Activated CD4-positive, alpha-beta T cell treated with anti-CD3 and anti-CD28 coated beads, Interleukin-2, amount 10 ng/mL, durations not matched to agents 24 days and 14 days (primary cell): ENCODE measurements at places on chromosomes 2 and 18. TPM values are rescaled to one million over a fixed set of nuclear protein-coding genes. Genes with fewer than 3 reads are reported as not detected.

The PUS10 gene
- total RNA-seq, result 7.8 and 8.4 TPM in 2 replicates

The CD28 gene
- 130 and 132 TPM in 2 replicates for total RNA-seq

The INO80B gene
- 51.8 and 54.5 TPM in 2 replicates for total RNA-seq

The RANBP2 gene
- total RNA-seq, result 74.9 and 77.0 TPM in 2 replicates

The KCMF1 gene
- total RNA-seq, result 98.1 and 101 TPM in 2 replicates

The ZSWIM2 gene
- not detected in 2 replicates for total RNA-seq

The OSGEPL1 gene
- 11.1 and 12.2 TPM in 2 replicates for total RNA-seq

The CFAP65 gene
- not detected in 2 replicates for total RNA-seq

The B4GALT6 gene
- total RNA-seq, result 2.4 and 2.8 TPM in 2 replicates

The CROCC2 gene
- total RNA-seq, result not detected in 2 replicates

The CMPK2 gene
- 6.4 and 6.9 TPM in 2 replicates for total RNA-seq

The CRACDL gene
- total RNA-seq, result 0.07 and 0.12 TPM in 2 replicates

GRCh38 chr2:62740221-62740620, 34.7 kb downstream of the EHBP1 start:
- DNase-seq, result no peak

DNA sequence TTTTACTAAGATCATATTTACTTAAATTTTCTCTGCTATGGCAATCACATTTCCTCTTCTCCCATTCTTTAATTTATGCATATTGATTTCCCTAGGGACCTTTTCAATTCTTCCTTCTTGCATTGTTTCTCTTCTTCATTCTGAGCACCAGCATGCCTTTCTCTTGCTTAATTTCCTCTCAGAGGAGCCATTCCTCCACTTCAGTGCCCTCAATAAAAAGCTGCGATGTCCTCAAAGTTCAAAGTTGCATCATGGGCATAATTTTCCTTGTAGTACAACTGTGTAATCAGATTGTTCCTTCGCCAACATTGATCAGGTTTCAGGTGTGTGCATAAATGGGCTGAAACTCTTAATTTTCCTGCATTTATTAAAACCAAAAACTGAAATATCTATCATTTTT, 21.8 kb upstream of the CD226 start:
- no peak for DNase-seq

DNA sequence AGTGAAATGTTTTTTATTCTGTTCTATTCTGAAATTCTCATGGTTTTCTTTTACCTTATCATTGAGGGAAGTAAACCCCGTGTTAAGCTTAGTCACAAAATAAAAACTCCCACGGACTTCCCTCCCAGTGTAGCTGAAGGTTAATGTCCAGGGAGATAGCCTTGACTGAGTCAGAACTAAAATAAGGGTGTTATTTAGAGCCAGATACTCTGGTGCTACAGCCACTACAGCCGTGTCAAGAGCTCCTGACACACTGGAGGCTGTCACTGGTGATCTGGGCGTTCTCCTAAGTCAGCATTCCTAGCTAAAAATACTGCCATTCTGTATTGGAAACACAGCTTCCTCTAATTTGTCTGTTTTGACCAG, 82.0 kb upstream of the RANBP2 start:
- no peak for DNase-seq

DNA sequence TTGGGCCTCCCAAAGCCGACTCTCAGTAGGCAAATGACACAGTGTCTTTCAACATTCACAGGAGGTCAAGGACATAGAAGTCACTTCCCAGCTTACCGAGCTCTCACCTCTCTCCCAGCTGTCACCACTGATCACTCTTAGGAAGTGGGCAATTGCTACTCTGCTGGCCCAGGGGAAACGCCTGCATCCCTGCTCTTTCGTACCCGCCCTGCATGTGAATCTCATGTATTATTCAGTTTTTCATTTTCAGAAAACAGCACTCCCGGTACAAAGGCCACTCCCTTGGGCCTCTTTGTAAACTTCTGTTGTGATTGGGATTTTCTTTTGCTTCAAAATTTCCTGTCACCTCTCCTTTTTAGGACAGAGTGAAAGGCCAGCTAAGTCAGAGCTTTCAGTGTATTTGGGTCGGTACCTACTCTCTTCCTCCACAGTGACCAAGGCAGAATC, 15.4 kb downstream of the MRPL44 start:
- DNase-seq, result no peak

DNA sequence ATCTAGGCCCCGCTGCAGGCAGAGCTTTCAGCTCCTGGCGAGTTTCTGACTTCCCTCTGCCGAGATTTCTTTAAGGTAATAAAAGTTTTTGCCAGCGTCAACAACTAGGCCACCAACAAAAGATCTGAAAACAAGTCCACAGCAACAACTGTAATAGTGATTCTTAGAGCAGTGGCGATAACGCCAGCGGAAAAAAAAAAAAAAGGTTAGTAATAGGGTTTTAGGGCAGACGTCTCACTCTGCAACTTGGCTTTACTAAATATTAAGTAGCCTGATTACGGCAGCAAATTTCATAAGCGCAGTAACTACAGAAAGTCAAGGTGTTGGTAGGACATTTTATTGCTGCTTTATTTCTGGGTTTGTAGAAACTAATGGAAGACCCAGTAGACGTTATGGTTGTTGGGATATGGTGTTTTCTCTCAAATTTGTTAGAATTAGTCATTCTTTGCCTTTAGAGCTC, 481 bp downstream of the SLC30A6 start:
- no peak for DNase-seq

DNA sequence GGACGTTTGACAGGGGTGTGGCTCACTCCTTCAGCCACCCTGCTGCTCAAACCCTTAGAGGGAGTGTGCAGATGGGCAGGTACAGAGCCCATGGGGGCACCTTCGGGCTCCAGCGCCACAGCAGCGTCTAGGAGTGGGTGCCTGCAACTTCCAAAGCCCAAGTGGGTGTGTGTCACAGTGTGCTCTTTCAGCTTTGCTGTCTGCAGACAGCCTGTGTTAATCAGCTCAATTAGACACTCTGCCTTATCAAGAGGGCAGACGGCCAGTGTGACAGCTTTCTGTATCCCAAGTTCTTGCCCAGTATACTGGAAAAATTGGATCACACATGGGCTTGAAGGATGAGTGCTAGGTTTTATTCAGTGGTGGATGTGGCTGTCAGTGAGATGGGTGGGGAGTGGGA, 96.7 kb downstream of the AP1S3 start:
- DNase-seq, result no peak

DNA sequence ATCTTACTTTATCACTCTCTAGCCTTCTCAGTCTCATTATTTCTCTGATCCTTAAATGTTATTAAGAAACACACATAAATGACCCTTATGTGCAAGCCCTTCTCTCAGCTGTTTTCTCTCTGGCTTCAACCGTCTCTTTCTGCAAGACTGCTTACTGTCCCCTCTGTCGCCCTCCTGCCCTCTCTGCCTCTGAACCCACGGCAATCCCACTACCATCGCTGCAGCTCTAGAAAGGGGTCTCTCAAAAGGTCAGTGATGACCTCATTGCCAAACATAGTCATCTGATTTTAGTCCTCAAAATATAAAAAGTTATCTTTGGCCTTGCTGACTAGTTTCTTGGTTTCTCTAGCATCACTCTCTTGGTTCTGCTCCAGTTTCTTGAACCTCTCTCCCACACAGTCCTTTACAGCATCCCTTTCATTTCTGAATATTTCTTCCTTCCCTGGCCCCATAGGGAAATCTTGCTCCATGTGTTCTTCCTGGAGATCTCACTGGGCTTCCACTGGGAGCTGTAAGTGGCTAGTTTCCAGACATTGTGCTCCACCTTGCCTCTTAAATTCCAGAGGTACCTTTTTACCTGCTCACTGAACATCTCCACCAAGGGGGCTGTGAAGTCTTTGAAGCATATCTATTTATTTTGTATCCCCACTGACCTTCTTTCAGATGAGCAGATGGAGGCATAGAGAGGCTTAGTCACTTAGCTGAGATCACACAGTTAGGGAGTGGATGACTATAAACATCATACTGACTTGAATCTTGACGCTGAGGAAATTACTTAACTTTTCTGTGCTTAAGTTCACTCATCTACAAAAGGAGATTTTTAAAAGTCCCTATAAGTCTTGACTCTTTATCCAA, 96.2 kb downstream of the PDE1A start:
- DNase-seq, result no peak

DNA sequence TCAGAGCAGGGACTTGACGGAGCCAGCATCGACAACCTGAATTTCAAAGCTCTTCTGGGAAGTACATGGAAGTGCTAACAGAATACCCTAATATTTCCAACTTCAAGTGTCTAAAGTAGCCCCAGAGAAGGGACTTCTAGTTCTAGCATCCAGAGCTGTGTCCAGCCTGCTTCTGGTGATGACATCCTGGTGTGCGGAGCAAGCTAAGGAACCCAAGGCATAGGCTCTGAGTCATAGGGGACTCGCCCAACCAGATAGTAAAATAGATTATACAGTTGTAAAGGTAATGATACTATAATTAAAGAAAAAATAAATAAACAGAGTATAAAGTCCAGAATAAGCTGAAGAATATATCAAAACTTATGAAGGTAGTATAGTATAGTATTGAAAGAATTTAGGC, 108.1 kb upstream of the SERPINE2 start:
- no peak for DNase-seq

DNA sequence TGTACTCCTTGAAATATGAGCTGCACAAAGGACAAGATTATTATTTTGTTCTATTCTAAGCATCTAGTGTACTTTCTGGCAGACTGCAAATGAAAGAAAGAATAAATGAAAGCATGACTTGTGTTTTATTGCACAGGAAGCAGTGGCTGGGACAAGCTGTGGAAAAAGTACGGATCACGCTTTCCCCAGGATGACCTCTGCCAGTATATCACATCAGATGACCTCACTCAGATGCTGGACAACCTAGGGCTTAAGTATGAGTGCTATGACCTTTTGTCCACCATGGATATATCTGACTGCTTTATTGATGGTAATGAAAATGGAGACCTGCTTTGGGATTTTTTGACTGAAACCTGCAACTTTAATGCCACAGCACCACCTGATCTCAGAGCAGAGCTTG, 49.4 kb downstream of the HNMT start:
- no peak for DNase-seq

- no peak for DNase-seq
Measured at GRCh38 chr18:10670856-10671255, 145.0 kb downstream of the NAPG start.

- DNase-seq, result no peak
Measured at GRCh38 chr2:173058097-173058496, 17.5 kb upstream of the MAP3K20 start.

- peak; percentile 54 for DNase-seq
Measured at GRCh38 chr2:172091761-172092566, 6.7 kb downstream of the DLX1 start.
